ENCODE measurements at places on chromosomes 2 and 18.
A peak's percentile ranks its signal among the peaks of the same experiment; 100 is the strongest.

DNA sequence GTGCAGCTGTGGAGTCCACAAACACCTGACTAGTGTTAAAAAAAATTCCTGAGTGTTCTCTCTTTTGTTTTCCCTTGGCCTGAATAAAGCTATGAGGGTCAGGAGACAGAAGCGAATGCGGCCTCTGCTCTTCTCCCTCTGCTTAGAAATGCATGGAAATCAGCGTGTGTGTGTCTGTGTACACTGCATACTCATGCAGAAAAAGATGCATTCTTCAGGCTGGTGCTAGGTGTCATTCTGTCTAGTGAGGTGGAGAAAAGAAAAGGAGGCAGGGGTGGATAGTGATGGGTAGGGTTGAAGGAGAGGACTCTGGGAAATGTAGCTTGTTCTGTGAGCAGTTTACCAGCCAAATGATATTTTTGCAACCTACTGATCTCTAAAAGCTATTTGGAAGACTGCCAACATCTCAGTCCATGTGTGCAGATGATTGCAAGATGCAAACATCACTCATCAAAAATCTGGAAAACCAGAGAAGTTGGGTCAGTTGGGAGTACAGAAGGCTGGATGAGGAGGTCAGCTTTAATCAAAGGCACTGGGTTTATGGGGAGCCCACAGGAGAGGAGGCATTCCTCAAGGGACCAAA lies 177.7 kb downstream of the INSIG2 start:
- DNase-seq = no peak

DNA sequence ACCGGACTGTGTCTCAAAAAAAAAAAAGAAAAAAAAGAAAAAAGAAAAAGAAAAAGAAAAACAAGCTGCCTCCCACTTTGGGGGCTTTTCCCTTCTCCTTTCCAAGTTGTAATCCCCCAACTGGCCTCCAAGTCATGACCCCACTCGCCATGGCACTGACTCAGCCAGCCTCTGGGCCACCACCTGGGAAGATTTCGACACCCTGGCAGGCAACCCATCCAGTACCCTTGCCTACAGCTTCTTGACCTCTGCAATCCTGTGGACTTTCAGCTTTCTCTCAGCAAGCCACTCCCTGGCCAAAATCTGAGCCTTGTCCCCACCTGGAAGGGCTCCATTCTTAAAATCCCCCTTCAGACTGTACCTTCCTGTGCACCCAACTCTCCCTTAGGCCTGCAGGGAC lies 22.3 kb upstream of the FOSL2 start:
- DNase-seq = no peak

DNA sequence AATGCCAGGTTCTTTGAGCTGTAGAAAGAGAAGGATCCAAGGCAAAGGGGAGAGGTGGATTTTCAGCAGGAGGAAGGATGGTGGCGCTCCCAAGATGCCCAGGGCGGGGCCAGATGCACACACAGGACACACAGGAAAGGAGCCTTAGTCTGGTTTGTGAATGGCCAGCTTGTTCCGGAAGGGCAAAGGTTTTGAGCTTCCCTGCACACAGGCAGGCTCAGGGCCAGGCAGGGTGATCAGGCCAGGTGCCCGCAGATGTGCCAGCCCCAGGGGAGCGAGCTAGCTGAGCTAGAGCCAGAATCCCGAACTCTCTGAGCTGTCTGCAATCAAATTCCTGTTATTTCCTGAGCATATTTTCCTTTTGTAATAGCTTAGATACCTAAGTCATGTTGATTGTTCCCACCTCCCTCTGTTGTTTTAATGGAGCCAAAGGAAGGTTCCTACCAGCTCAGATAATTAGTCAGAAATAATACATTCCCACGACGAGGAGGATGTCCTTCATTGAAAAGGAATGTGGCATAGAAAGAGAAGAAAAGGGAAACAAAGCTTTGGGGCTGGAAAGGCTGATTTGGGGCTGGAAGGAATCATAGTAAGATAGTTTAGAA lies 13.7 kb upstream of the OTOF start:
- DNase-seq = no peak

DNA sequence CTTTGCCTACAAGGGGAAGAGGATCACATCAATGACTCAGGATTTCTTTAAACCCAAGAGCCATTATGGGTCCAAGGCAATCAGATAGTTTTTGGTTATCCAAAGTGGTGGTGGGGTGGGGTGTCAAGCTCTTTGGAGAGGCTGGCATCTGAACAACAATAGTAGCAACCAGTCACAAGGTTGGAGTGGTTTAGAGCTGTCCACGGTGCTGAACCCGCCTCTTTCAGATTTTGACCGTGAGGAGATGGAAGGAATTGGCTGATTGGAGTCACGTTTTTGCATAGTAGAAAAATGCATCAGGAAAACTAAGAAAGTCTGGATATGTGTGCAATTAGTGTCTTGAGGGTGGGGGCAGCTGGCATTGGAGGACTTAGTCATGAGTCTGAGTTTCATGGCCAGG lies 159.9 kb downstream of the LOXHD1 start:
- DNase-seq = peak; percentile 65

DNA sequence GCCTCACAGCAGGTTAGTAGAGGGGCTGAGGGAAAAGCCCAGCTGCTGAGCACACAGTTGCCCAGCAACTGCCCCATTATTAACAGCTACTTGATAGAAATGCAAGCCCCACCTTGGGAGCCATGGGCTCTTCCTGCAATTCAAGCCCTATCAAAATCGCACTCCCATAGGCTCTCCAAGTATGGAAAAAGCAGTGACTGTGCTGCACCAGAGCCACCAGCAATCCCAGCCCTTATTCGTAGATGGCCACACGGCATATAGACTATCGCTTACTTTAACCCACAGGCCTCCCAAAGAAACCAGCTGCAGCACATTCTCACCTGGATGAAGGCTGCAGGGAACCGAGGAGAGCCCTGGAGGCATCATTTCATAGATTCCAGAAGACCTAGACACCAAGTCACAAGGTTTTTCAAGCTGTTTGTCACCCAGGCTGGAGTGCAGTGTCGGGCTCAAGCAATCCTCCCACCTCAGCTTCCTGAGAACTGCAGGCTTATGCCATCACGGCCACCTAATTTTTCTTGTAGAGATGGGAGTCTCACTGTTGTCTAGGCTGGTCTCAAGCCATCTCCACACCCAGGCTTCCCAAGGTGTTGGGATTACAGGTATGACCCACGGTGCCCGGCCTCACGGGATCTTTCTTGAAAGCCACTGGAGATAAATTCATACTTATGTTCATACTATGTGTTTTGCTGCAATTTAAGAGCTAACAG lies 11.3 kb downstream of the NCL start:
- DNase-seq = peak; percentile 26

All from activated CD4-positive, alpha-beta T cell treated with anti-CD3 and anti-CD28 coated beads for 36 hours (primary cell).